ENCODE measurements at places on chromosomes 1 and 21. TPM values are rescaled to one million over a fixed set of nuclear protein-coding genes. Genes with fewer than 3 reads are reported as not detected.

GRCh38 chr1:93771843-93772242, 90.2 kb upstream of the BCAR3 start:
- no peak for DNase-seq

Gene PIK3C2B
- 22.7 TPM for total RNA-seq

Gene PADI1
- total RNA-seq: not detected

DNA sequence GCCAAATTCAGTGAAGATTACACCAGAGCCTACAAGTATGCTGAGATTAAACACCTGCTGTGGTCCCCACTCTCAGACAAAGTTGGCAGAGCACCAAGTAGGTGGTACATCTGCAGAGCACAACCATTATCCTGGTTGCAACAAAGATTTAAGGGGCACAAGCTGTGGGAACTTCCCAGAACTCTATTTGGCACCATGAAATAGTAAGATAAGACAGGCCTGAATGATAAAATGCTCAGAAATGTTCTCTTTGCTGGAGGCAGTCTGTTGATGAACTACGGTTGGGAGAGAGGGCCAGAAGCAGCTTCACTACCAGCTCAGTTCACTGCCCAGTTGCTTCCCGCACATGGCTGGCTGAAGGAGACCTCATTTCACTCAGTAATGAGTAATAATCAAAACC, 19.9 kb downstream of the RPL5 start:
- DNase-seq: no peak

Gene EPHB2
- total RNA-seq: not detected

Gene GNAI3
- total RNA-seq: 8.8 TPM

Gene MSTO1
- total RNA-seq: 104 TPM

DNA sequence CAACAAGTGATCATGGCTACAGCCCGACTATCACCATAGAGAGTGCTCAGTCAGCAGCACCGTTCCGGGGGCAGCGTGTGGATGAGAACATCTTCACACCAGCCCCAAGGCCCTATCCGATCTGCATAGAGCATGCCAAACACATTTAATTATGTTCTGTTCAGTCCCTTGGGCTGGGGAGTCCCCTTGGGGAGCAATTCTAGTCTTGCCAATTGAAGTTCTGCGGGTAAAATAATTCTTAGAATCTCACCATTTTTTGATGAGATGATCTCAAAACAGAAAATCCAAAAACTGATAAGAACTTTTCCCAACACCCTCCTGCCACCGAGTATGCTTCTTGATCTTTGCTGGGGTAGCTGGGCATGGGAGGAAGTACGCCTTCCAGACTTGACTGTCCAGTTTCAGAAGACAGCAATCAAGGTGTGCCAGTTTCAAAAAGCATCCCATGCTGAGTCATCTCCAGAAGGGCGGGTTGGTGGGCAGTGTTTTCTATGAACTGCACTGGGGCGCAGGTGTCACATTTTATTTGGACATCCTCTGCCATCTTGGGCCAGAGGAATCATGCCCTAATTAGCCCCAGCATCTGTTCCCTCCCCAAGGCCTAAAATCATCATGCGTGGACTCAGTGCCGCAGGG, 20.8 kb upstream of the PTPRF start:
- DNase-seq: no peak

GRCh38 chr1:172726740-172727139, 67.8 kb downstream of the FASLG start:
- no peak for DNase-seq

Gene FTCD
- total RNA-seq: 0.30 TPM

GRCh38 chr1:16126160-16126559, 29.7 kb downstream of the EPHA2 start:
- DNase-seq: no peak

DNA sequence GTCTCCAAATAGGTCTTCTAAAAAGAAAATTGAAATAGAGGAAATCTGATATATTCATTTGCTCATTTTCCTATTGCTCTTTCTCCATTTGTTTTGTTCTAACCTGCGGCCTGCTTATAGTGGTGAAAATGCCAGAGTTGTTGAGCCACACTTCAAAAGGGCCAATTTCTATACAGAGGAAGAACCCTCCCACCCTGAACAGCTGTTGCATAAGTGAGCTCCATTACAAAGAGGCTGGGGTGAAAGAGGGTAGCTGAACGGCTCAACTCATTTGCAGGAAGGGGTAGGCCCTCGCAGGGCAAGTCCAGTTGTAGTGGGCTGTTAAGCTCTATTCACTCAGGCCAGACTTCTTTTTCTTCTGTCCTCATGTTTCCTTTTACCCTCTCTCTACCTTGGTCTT, 8.8 kb downstream of the ADCY10 start:
- DNase-seq: peak; percentile 44

DNA sequence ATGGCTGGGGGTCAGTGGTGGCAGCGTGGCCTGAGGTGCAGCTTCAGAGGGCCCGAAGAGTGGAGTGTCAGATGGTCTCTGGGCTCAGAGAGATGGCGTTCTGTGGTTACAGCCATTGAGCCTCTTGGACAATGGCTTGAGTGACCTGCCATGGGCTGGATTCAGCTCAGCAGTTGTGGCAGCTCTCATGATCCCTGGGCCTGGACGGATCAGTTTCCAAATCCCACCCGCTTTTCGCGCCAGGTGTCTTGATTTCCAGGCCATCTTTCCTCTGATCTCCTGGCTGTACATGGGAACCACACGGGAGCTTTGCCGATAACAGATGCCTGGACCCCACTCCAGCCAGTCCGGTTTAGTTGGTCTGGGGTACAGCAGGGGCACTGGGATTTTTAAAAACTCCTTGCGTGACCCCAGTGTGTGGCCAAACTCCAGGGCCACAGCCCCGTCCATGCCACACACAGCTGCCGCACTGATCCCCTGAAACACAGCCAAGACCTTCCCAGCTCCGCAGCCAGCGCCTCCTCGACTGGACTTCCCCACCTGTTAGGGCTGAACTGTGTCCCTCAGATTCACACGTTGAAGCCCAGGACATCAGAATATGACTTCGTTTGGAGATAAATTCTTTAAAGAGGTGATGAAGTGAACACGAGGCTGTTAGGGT, 67.9 kb downstream of the ATP5PO start:
- DNase-seq: no peak

DNA sequence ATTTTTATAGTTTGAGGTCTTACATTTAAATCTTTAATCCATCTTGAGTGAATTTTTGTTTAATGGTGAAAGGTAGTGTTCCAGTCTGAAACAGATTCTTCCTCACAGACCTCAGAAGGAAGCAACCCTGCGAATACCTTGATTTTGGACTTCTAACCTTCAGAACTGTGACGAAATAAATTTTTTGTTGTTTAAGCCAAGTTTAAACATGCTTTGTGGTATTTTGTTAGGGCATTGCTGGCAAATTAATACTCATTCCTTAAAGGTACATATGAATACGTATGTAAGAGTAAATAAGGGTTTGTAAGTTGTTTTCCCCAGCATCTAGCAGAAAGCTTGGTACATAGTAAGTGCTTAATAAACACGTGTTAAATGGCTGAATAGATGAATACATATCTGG, 100.3 kb downstream of the SEC16B start:
- DNase-seq: no peak

GRCh38 chr1:185996211-185996610, 262.0 kb downstream of the HMCN1 start:
- DNase-seq: no peak

GRCh38 chr21:30953605-30954004, 72.2 kb upstream of the KRTAP11-1 start:
- no peak for DNase-seq

GRCh38 chr1:194133152-194133551, 946.7 kb upstream of the B3GALT2 start:
- DNase-seq: no peak

Gene CLEC20A
- total RNA-seq: not detected

GRCh38 chr21:24737296-24737850, 869.9 kb downstream of the MRPL39 start:
- no peak for DNase-seq

Gene FCAMR
- not detected for total RNA-seq

GRCh38 chr21:30206551-30207251, 9.2 kb downstream of the CLDN8 start:
- DNase-seq: no peak

DNA sequence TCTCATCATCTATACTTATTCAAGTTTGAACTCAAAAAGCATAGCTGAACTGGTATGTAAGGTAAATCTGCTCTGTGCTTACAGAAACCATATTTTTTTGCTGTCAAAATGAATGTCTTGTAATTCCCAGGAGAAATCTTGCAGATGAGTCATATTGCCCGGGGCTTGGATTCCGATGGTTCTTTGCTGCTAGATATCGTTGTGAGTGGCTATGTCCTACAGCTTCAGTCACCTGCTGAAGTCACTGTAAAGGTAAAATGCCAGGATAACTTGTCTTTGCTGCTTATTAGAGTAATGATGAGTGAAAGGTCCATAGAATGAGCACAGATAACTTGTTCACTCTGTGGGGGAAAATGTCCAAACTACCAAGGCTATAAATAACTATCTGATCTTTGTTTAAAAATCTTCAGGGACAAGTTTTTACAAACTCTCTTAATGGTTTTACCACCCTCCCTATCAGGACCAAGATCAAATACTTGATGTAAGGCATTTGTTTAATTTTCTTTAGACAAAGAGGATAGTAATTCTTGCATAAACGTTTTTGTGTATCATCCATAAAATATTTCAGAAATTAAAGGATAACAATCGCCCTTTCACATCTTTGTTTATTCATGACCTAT, 222.3 kb downstream of the TPR start:
- no peak for DNase-seq

- DNase-seq: peak; percentile 69
Observed at GRCh38 chr1:151924691-151925587, 15.6 kb upstream of the THEM4 start.

- DNase-seq: no peak
Observed at GRCh38 chr21:41509733-41510132, 1.8 kb upstream of the TMPRSS2 start.
